ENCODE measurements at places on chromosomes 11 and 22.

GRCh38 chr11:119861160-119861559, 132.2 kb upstream of the NECTIN1 start:
- H3K27me3 ChIP-seq: peaks cover 18% of the 10 kb centered on the region
- no peaks in the 10 kb centered on the region for H3K36me3 ChIP-seq
- no peak overlapping the region for H3K27ac ChIP-seq
- H3K4me1 ChIP-seq: no peaks in the 10 kb centered on the region
- H3K4me3 ChIP-seq: no peak overlapping the region

DNA sequence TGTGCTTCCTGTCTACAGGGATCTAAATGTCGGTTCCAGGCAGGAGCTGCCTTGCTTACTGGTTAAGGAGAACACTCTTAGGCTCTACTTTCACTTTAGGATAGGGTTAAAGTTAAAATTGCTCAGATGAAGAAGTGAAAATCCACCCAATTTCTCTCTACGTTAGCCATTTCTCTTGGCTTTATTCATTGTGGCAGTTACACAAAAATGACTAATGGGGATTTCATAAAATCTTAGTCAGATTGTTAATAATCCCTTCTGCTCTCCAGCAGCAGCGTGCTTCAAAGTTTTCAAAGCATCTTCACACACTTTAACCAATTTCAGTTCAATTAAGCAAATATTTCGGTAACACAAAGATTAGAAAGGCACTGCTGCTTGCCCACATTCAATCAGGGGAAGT, 58.4 kb upstream of the RCN1 start:
- peaks cover 4% of the 10 kb centered on the region for H3K4me1 ChIP-seq
- H3K27me3 ChIP-seq: peaks cover 16% of the 10 kb centered on the region

- no peak overlapping the region for H3K27ac ChIP-seq
- H3K36me3 ChIP-seq: no peaks in the 10 kb centered on the region
- no peak overlapping the region for H3K4me3 ChIP-seq
These were observed 84.0 kb downstream of the SWAP70 start for GRCh38 chr11:9747828-9748227.

GRCh38 chr11:106389101-106389500, 311.6 kb downstream of the AASDHPPT start:
- H3K4me1 ChIP-seq: no peaks in the 10 kb centered on the region
- DNase-seq: no peak
- no peaks in the 10 kb centered on the region for H3K36me3 ChIP-seq
- no peak overlapping the region for H3K27ac ChIP-seq
- H3K4me3 ChIP-seq: no peak overlapping the region
- no peaks in the 10 kb centered on the region for H3K27me3 ChIP-seq

- no peaks in the 10 kb centered on the region for H3K4me1 ChIP-seq
- H3K27ac ChIP-seq: no peak overlapping the region
- no peaks in the 10 kb centered on the region for H3K36me3 ChIP-seq
- peaks cover 2% of the 10 kb centered on the region for H3K27me3 ChIP-seq
These were observed 62.1 kb upstream of the SESN3 start for GRCh38 chr11:95293116-95293515.

DNA sequence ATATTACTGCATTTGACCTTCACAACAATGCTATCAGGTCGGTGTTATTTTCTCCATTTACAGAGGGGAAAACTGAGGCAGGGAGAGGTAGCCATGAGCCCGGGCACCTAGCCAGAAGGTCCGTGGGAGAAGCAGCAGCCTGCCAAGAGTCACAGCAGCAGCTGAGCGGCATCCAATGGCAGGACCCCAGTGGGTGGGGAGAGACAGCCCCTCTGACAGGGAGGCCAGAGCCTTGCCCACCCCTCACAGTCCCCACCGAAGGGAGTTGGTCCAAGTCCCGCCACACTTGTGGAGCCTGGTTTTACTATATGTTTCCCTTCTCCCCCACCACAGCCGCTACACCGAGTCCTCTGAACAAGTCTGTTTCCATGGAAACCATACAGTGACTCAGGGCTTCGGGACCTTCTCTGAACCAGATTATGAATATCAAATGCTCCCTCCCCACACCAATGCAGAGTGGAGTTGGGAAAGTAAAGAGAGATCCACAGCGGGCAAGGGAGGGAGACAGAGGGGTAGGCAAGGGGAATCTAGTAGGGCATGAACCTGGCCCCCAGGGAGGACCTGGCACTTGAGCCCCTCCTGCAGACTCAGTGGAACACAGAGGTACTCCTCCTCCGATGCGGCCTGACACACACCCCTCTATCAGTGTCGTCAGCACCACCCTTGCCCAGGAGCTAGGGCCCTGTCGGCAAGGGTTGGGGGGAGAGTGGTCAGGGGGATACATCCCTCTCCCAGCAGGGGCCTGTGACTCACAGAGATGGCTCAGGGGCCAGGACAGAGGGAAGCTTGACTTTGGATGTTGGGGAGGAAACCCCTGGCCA, 2.5 kb downstream of the CHST1 start:
- H3K27ac ChIP-seq: no peak overlapping the region
- DNase-seq: no peak
- H3K4me3 ChIP-seq: no peak overlapping the region
- no peaks in the 10 kb centered on the region for H3K36me3 ChIP-seq
- peaks cover 57% of the 10 kb centered on the region for H3K27me3 ChIP-seq

GRCh38 chr11:76748948-76749347, 34.2 kb upstream of the TSKU start:
- H3K27ac ChIP-seq: no peak overlapping the region
- no peaks in the 10 kb centered on the region for H3K4me1 ChIP-seq
- H3K27me3 ChIP-seq: peaks cover 3% of the 10 kb centered on the region
- no peaks in the 10 kb centered on the region for H3K36me3 ChIP-seq
- no peak for DNase-seq

GRCh38 chr22:26828311-26828710, 170.9 kb downstream of the MIAT start:
- no peaks in the 10 kb centered on the region for H3K27me3 ChIP-seq
- no peak overlapping the region for H3K4me3 ChIP-seq
- H3K27ac ChIP-seq: no peak overlapping the region
- DNase-seq: no peak
